H1 (cell line): ENCODE measurements at places on chromosomes 1 and 21. TPM values are rescaled to one million over a fixed set of nuclear protein-coding genes. Genes with fewer than 3 reads are reported as not detected.
A peak's percentile ranks its signal among the peaks of the same experiment; 100 is the strongest.

The CAPN9 gene
- total RNA-seq, result 0.22 and 0.44 TPM in 2 replicates

The ARHGAP30 gene
- total RNA-seq, result 0.39 and 0.40 TPM in 2 replicates

The ARMH1 gene
- total RNA-seq, result 0.63 and 0.82 TPM in 2 replicates

DNA sequence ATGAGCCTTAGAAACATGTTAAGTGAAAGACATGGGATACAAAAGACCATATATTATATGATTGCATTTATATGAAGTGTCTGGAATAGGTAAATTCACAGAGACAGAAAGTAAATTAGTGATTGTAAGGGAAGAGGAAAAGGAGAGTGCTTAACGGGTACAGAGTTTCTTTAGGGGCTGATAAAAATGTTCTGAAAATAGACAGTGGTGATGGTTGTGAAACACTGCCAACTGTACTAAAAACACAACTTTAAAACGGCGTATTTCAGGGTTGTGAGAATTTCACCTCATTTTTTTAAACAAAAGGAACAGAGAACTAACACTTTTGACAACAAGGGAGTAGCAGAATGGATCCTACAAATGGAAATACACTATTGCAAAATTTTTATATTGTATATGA lies 13.4 kb downstream of the COP1 start:
- DNase-seq, result no peak

DNA sequence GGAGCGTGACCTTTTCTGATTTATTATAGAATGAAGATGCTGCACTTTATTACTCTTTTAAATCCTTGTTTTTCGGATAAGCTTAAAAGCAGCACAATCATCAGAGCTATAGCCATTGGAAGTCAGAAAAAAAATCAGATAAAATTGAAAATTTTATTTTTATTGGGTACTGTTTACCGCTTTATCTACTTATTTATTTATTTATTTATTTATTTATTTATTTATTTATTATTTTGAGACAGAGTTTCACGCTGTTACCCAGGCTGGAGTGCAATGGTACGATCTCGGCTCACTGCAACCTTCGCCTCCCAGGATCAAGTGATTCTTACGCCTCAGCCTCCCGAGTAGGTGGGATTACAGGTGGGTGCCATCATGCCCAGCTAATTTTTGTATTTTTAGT lies 83.1 kb upstream of the CHRM3 start:
- no peak for DNase-seq

DNA sequence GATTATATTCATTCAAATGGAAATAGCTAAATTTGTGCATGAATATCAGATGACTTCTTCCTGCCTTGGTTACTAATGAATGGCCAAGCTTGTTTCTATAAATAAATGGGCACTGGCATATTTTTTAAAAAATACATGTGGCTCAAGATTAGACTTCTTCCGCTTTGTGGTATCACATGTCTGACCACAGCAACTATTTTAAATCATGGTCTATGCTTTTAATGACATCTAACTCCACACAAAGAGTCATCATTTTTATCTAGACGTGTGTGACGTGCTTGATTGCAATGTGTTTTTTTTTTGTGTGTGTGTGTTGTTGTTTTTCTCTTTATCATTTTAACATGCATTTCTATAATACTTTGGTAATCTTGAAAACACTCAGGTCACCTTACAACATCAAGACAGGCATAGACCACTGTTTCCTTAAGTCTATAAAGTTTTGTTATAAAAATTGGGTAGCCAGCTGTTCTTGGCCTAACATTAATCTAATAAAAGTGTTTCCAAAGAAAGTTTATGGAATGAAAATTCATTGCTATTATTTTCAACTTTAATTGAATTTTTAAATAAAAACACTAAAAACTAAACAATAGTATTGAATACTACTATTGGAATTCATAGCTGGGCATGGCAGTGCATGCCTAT lies 29.5 kb downstream of the RGS1 start:
- DNase-seq, result no peak

- no peak for DNase-seq
Measured at GRCh38 chr1:83006271-83006670, 992.7 kb downstream of the TTLL7 start.

DNA sequence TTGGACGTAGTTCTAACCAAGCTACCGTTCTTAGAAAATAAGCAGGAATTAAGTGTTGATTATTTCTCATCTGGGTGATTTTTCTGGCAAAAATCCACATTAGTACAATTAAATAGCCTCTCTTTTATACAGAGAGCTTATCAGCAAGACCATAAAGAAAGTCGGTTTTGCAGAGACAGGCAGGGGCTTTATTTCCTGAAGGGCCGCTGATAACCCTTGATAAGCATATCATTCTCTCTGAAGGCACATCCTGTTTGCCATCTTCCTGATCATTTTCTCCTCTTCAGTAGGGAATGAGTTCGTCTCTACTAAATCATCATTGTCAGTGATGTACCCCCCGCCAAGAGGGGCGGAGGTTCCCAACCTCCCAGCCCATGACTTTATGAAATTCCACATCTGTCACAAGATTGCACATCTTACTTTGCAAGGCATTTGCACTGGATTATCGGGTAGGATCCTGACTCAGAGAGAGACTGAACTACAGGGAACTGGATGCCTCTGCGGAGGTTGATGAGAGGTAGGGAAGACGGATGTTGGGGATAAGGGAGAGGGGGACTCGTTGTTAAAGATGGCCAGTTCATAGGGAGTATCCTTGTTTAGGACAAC lies 115.7 kb downstream of the KCNJ6 start:
- DNase-seq, result no peak

DNA sequence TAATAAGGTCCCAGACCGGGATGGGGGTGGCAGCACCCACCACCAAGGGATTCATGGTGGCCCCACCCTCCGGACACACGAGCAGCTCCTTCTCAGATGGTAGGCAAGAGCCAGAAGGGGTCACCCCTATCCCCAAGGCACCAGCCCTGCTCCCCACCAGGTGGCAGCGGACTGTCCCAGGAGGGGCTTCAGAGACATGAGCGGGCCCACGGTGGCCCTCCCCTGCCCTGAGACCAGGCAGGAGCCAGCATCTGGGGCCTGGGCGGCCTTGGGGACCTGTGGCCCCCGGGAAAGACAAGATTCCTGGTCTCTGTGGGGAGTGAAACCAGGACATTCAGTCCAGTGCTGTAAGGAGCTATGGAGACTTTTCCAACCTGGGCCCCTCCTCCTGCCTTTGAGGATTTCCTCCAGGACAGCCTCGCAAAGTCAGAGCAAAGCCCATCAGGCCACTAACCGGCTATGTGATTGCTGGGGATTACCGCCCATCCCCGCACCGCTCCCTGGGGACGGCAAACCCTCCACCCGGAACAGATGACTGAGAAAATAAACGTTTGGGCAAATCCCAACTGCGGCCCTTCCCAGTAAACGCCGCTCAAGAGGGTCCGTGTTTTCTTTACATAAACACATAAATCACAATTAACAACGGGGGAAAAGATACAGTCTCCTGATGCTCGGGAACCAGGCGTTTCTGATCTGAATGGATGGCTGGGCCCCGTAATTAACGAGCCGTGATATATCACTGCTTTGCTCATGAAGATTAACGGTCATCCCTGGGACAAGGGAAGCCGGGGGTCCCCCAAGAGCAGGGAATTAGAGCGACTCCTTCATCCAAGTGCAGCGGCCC lies 50.9 kb upstream of the ARHGEF16 start:
- DNase-seq, result peak; percentile 25

GRCh38 chr21:33703750-33704606 lies 61.7 kb downstream of the ITSN1 start:
- no peak for DNase-seq

- no peak for DNase-seq
Measured at GRCh38 chr1:174836543-174836942, 163.2 kb upstream of the CACYBP start.

GRCh38 chr1:58116284-58116683 lies 430.2 kb downstream of the OMA1 start:
- no peak for DNase-seq

GRCh38 chr21:24188506-24188905 lies 1418.8 kb downstream of the MRPL39 start:
- no peak for DNase-seq

GRCh38 chr1:56355422-56355821 lies 223.9 kb downstream of the PLPP3 start:
- no peak for DNase-seq

GRCh38 chr1:160047111-160047991 lies 15.6 kb upstream of the PIGM start:
- no peak for DNase-seq
